Activated naive CD4-positive, alpha-beta T cell (primary cell): ENCODE measurements at places on chromosomes 5 and 9.

DNA sequence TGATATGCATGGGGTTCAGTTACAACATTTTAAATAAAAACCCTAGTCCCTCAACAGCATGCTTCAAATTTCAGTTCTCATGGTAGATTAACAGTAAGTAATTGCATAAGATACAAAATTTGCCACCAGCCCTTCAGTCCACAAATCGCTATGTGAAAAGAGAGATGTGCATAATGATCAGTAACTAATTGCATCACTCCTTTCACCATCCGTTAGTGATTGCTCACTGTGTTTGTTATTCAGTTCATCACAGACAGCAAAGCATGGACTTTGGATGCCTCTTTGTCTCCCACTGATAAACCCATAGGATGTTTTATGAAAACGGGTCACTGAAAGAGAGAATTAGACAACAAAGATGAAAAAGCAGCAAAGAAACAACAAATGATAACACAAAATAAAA, 103.2 kb downstream of the MCTP1 start:
- DNase-seq, result no peak

DNA sequence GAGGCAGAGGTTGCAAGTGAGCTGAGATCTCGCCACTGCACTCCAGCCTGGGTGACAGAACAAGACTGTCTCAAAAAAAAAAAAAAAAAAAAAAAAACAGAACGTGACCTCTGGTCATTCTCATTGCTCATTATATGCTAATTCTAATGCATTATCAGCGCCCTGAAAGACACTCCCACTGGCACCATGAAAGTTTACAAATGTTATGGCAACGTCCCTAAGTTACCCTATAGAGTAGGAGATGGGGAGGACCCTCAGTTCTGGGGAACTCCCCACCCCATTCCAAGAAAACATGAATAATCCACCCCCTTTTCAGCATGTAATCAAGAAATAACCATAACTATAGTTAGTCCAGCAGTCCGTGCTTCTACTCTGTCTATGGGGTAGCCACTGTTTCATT, 48.9 kb upstream of the DENND4C start:
- DNase-seq, result no peak

DNA sequence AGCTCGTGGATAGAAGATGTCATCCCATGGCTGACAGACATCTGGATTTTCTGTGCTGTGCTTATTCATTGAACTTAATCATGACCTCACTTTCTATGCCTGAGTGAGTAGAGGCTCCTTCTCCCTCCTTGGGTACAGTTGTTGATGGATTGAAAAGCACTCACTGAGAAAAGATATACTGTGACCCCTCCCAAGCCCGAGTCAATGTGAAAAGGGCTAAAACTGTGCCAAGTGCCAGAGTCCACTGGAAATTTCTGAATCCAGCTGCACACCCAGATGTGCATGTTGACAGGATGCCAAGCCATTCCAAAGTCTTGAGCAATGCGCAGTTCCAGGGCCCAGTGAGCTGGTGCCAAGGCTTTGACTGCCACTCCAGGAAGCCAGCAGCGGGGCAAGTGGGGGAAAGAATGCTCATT, 473.0 kb downstream of the NTRK2 start:
- DNase-seq, result no peak

GRCh38 chr5:95770830-95771708, 39.9 kb downstream of the RHOBTB3 start:
- no peak for DNase-seq

DNA sequence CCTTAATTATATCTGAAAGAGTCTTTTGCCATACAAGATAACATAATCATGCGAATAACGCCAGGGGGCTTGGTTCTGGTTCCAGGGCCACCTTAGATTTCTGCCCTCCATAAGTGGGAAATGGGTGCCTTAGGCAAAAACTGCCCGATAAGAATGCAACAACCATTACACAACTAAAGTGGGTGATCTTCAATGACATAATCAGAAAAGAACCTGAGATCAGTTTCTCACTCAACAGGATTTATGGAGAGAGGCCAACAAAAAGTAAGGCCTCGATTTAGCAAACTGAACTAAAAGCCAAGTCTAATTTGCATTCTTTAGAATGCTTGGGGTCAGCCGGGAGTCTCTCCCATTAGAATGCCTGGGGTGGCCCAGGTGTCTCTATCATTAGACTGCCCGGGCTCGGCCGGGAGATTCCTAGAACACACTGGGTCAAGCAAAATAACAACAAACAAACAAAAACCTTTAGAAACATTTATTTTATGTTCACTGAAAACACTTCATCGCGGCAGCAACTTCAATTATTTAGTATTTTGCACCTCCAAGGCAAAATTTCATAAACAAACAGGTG, 194.8 kb downstream of the AUH start:
- DNase-seq, result no peak

GRCh38 chr9:19130436-19130835, 3.1 kb upstream of the PLIN2 start:
- DNase-seq, result no peak

- no peak for DNase-seq
These were observed 27.9 kb downstream of the RHOBTB3 start for GRCh38 chr5:95759005-95759404.

GRCh38 chr9:129908906-129909305, 73.6 kb downstream of the USP20 start:
- DNase-seq, result no peak

- DNase-seq, result no peak
These were observed 390.3 kb downstream of the ANXA1 start for GRCh38 chr9:73541923-73542322.

- DNase-seq, result no peak
These were observed 43.1 kb upstream of the ANKDD1B start for GRCh38 chr5:75568202-75568601.

DNA sequence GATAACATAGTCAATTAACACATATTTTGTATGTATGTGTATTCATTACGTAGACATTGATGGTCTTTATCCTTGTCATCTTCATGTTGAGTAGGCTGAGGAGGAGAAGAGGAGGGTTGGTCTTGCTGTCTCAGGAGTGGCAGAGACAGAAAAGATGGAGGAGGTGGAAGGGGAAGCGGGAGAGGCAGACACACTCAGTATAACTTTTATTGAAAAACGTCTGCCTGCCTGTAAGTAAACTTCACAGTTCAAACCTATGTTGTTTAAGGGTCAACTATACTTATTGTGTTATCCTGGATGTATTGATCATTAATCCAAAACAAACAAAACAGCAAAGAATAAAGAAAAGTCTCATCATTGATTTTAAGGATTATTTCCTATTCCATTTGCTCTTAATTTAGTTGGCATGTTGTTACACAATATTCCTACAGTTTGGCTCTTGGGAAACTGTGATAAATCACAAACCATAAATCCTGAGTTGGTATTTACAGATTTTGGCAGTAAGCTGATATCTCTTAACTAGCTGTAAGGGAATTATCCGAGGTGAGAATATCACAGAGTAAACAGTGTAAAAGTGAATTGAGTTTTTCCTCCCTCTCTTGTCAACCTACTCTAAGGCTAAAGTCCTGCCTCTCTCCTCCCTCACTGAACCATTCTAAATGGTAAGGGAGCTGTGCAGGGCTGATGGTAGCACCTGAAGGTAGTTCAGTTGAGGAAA, 487.2 kb downstream of the SPATA31D1 start:
- DNase-seq, result no peak

DNA sequence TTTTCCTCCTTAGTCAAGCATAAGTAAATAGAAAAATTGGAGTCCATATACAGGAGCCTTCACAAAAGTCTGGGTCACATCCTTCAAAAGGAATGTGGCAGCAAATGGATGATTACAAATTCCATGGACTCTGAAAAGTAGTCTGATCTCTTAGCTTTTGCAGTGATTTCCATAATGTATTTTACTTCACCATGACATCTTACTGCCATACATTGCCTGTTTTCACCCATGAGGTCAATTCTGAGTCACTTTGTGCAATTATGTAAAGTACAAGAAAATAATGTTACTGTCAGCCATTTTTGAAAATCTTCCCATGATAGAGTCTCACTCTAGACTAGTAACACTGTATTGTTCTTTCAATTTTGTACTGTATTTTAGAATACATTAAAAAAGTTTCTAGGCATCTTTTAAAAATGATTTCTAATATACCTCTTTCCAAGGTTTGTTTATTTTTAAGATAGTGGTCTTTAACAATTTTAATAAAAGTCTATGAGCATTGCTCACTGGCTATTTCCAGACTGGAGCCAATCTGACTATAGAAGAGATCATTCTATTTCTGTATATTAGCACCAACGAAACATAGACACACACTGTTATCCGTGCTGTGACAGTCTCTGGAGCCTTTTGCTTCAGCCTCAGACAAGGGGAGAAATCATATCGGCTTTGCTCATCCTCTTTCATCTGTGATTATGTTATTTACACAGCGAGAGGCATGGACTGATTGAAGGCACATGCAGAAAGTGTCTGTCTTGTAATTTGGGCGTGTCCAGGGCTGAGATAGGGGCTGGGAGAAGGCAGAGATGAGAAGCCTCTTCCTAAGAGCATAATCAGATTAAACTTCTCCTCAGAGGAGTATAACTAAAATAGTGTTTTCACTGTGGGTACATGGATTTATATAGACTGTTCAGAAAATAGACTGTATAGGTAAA, 22.9 kb upstream of the ACTBL2 start:
- no peak for DNase-seq

- no peak for DNase-seq
These were observed 159.5 kb downstream of the PLK2 start for GRCh38 chr5:58300346-58300895.

GRCh38 chr5:81388169-81388568, 5.8 kb downstream of the ACOT12 start:
- DNase-seq, result no peak

DNA sequence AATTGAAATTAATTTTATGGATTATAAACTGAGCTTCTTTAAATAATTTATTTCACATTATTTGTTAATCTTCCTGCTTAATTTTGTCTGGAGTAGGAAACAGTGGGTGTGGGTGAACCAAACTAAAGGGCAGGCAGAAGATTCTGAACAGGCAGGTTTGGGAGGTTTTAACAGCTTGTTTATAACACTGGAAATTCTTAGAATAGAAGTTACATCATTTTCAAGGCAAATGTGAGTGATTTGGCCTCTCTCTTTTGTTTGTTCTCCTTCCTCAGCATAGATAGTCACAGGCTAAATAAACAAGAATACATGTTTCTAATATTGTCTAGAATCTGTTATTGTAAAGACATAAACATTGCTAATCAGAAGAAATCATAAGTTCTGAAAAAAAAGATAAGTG, 970.9 kb upstream of the NUDT12 start:
- DNase-seq, result no peak

GRCh38 chr9:3032898-3033297, 189.0 kb upstream of the PUM3 start:
- DNase-seq, result no peak

DNA sequence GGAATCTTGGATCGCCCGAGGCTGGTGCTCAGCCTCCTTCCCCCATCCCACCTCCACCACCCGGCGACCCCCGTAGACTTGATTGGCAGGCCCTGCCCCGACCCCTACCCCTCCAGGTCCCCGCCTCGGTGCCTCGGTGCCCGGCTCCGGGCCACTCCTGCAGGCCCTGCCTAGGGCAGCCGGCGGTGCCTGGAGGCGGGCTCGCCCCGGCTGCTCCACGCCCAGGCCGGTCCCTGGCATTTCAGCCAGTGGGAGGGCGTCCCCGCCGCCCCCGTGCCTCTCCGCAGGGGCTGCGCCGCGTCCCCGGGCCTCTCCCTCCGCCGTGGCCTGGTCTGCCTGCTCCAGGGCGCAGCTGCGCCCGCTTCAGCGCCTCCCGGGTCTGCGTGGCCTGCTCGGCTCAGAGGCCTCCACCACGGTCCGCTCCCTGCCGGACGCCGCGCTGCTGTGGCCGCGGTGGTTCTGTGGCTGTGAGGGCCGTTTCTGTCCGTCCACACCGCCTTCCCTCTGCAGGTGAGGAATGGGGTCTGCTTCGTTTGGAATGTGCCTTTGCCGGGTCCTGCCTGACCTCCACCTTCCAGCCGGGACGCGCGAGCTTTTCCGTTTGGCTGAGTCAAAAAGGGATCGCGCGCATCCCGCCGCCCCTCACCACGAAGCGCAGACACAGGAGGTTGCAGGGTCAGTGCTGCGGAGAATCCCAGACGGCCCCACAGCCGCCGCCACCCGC, 48.3 kb upstream of the IRX4 start:
- no peak for DNase-seq

GRCh38 chr5:34524123-34524522, 132.0 kb upstream of the RAI14 start:
- no peak for DNase-seq

DNA sequence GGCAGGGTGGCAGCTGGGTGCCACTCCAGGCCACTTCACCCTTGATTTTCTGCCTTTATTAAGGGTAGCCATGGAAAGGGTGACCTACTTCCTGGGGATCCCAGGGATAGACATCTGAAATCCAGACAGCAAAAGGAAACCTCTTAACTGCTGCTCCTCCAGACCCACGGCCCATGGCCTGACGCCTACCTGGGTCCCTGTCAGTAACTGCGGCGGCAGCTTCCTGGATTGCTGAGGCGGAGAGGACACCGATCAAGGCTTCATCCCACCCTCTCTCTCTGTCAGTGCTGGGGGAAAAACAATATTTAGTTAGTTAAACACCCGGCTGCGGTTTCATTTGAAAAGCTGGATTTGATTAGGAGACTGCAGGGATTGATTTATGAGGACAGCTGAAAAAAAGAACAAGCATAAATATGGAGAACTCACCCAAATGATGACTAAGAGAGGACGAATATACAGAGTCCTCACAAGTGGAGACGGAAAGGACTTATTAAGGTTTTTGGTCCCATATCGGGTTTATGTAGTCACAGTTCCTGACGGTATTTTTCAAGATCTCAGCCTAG, 158.7 kb upstream of the KLF4 start:
- DNase-seq, result no peak

- no peak for DNase-seq
These were observed 469.2 kb upstream of the ZNF608 start for GRCh38 chr5:125215593-125215992.

DNA sequence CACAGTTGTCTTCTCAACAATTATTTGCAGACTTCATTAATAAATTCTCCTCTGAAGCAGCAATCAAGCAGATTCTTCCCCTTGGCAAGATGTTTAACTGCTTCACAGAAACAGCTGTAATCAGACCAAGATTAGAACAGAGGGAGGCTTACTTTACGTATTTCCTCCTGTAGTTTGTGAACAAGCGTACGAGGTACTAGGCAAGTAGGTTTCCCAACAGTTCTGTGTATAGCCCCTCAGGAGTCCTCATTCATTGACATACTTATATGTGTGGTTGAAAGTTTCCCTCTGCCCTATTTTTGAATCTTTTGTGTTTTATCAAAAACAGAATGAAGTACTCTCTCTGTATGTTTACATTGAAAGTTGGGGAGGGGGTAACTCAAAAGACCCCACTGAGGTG, 128.0 kb downstream of the SPATA31D1 start:
- DNase-seq, result no peak

DNA sequence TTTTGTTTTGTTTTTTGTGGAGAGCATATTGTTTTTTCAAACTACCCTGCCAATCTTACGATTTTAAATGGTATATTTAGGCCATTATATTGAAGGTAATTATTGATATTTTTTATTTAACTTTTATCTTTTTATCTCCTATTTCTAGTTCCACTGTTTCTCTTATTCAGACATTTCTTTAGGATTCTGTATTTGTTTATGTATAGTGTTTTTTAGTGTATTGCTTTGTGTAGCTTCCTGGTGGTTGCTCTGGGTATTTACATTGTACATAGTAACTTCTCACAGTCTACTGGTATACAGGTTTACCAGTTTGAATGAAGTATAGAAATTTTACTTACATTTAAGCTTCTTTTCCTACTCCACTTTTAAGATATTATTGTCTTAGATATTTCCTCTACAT, 63.2 kb downstream of the ERCC6L2 start:
- DNase-seq, result no peak

- no peak for DNase-seq
These were observed 11.1 kb downstream of the MED27 start for GRCh38 chr9:132068605-132069004.

- no peak for DNase-seq
These were observed 58.5 kb upstream of the FAM120A start for GRCh38 chr9:93392974-93393373.
